ENCODE measurements at places on chromosomes 5 and 9.

DNA sequence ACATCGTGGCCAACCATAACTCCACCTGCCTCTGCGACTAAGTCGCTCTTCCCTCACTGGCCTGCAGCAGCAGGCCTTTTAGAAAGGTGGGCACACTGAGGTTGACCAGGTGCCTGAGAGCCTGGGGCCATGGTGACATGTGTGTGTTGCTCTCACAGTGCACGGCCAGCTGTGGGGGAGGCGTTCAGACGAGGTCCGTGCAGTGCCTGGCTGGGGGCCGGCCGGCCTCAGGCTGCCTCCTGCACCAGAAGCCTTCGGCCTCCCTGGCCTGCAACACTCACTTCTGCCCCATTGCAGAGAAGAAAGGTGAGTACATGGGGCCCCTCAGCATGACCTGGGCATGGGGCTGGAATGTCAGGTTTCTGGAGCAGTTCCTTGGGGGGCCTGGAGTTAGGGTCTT lies 104.5 kb upstream of the ICE1 start:
- H3K4me1 ChIP-seq, result no peaks in the 10 kb centered on the region
- no peaks in the 10 kb centered on the region for H3K27me3 ChIP-seq
- no peaks in the 10 kb centered on the region for H3K36me3 ChIP-seq
- H3K4me3 ChIP-seq, result no peak overlapping the region
- H3K27ac ChIP-seq, result no peak overlapping the region

- no peaks in the 10 kb centered on the region for H3K27me3 ChIP-seq
- no peaks in the 10 kb centered on the region for H3K4me1 ChIP-seq
- peak; percentile 64 for DNase-seq
- H3K27ac ChIP-seq, result no peak overlapping the region
- H3K4me3 ChIP-seq, result no peak overlapping the region
Observed at GRCh38 chr5:68922172-68922987, 171.4 kb upstream of the SLC30A5 start.

DNA sequence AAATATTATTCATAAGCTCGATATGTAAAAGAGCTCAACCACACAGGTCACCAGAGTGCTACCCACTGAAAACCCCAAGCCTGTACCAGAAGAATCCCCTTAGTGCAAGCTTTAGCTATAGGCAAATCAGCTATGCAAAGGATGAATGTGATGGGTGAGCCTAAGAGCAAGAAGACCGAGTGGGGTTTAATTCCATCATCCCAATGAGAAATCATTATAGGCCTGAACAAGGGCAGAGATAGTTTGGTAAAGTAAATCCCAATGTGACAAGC lies 21.8 kb downstream of the ELOVL7 start:
- no peak overlapping the region for H3K4me3 ChIP-seq
- no peak overlapping the region for H3K27ac ChIP-seq
- H3K36me3 ChIP-seq, result no peaks in the 10 kb centered on the region

GRCh38 chr9:13278023-13278367 lies 1.5 kb downstream of the MPDZ start:
- peaks cover 14% of the 10 kb centered on the region for H3K4me1 ChIP-seq
- no peaks in the 10 kb centered on the region for H3K27me3 ChIP-seq
- H3K27ac ChIP-seq, result peak overlapping the region; percentile 93
- DNase-seq, result no peak
- peak overlapping the region; percentile 64 for H3K4me3 ChIP-seq

DNA sequence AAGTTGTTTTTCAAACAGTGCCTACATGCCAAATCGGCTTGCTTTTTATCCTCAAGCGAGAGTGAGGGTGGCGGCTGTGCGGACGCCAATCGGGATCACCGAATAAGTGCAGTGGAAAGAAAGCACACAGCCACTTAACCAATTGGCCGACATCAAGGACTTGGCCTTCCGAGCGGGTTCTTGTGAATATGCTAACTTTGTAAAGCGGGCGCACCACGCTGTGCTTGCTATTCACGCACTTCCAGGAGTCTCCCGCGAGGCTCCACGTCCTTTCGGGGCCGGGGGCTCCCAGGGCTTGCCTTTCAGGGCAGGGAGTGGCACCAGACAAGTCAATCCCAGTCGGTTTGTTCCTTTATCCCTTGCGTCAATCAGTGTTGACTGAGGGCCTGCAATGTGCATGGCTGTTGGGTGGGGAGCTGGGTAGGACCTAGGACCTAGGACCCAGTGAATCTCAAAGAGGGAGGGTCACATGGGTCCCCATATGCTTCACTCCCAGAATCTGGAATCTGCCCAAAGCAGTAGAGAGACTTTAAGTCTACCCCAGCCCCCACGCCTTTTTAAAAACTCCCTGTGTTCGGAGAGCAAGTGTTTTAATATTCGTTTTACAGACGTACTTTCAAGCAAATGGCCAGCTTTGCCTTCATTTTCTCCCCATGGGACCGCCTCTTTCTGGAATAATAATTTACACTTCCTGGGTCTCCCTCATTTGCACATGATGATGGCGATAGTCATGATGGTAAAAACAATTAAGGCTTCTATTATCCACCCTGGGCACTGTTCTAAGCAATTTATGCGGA lies 2.0 kb upstream of the GCNT4 start:
- no peak for DNase-seq
- H3K4me1 ChIP-seq, result peaks cover 53% of the 10 kb centered on the region
- H3K36me3 ChIP-seq, result no peaks in the 10 kb centered on the region
- H3K27ac ChIP-seq, result peak overlapping the region; percentile 95
- no peaks in the 10 kb centered on the region for H3K27me3 ChIP-seq

DNA sequence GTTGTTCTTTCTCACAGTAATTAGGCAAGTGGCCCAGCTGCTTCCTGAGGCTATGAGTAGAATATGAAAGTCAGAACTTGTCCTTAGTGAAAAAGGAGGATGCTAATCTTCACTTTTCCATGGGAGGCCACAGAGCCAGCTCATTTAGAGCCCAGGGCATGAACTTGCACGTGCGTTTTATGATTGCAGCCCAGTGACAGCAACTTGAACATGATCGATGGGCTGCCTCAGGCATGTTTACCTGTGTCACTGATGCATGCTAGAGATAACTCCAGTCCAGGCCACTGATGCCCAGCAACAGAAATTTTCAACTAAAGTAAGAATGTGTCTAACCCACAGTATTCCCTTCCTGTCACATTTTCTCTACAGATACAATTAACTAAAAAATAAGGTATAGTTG lies 179.3 kb downstream of the CTNND2 start:
- H3K27ac ChIP-seq, result no peak overlapping the region
- H3K36me3 ChIP-seq, result no peaks in the 10 kb centered on the region
- no peaks in the 10 kb centered on the region for H3K27me3 ChIP-seq
- DNase-seq, result no peak
- H3K4me3 ChIP-seq, result no peak overlapping the region
- H3K4me1 ChIP-seq, result no peaks in the 10 kb centered on the region

DNA sequence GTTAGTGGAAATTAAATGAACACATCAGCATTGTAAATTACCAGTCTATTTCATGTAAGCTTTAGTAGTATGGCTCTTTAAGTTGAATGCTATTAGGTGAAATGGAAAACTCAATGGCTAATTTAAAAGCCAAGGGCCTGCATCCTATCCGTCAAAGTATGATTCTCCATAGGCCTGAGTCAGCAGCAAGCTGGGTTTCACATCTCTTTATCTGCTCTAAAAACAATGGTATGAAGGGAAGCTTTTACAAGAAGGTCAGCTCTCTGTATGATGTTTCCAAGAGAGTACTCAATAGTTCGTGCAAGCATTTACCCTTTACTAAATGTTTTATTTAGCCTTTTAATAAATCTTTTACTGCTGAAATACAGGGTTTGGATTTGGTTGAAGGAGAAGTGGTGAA lies 62.8 kb downstream of the MAP1B start:
- no peaks in the 10 kb centered on the region for H3K36me3 ChIP-seq
- H3K4me3 ChIP-seq, result no peak overlapping the region
- DNase-seq, result no peak
- no peak overlapping the region for H3K27ac ChIP-seq
- H3K27me3 ChIP-seq, result no peaks in the 10 kb centered on the region

DNA sequence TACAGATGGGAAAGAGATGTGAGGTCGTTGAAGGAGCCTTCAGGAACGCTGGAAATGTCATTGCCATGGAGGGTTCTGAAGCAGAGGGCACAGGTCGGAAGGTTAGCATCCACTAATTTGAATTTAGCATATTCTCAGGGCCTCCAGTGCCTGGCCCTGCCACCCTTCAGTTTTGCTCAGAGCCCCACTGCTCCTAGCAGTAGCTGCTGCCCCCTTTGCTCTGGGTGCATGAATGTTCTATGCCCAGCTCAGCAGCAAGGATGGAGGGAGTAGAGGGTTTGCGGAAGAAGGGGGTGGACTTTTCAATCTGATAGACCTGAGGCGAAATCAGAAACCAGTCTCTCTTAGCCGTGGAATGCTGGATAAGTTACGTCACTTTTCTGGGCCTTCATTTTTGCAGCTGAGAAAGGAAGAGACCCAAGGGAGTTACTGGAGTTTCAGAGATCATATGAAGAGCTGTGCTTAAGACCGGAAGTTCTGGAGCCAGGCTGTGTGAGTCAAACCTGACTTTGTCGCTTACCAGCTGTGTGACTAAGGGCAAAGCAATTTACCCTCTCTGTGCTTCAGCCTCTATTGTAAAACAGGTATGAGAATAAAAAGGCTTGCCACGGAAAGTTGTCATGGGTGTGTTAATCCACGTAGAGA lies 133.2 kb upstream of the PANK3 start:
- peaks cover 20% of the 10 kb centered on the region for H3K36me3 ChIP-seq
- no peak overlapping the region for H3K27ac ChIP-seq
- no peaks in the 10 kb centered on the region for H3K4me1 ChIP-seq
- DNase-seq, result no peak

- no peak overlapping the region for H3K4me3 ChIP-seq
- no peaks in the 10 kb centered on the region for H3K27me3 ChIP-seq
- no peaks in the 10 kb centered on the region for H3K36me3 ChIP-seq
Observed at GRCh38 chr9:116643691-116644090, 43.4 kb upstream of the TRIM32 start.

- H3K4me1 ChIP-seq, result no peaks in the 10 kb centered on the region
- no peak for DNase-seq
- H3K27me3 ChIP-seq, result no peaks in the 10 kb centered on the region
- H3K4me3 ChIP-seq, result no peak overlapping the region
- H3K27ac ChIP-seq, result no peak overlapping the region
Observed at GRCh38 chr5:81134566-81134965, 98.6 kb upstream of the CKMT2 start.

- H3K4me1 ChIP-seq, result no peaks in the 10 kb centered on the region
- H3K27ac ChIP-seq, result no peak overlapping the region
- no peaks in the 10 kb centered on the region for H3K36me3 ChIP-seq
- no peak overlapping the region for H3K4me3 ChIP-seq
- H3K27me3 ChIP-seq, result no peaks in the 10 kb centered on the region
- DNase-seq, result no peak
Observed at GRCh38 chr5:156021866-156022265, 305.1 kb upstream of the SGCD start.

- peaks cover 21% of the 10 kb centered on the region for H3K4me1 ChIP-seq
- no peak for DNase-seq
- H3K4me3 ChIP-seq, result peak within 1 kb of the TSS; percentile 99
- H3K27ac ChIP-seq, result peak within 1 kb of the TSS; percentile 80
- H3K36me3 ChIP-seq, result peaks cover 13% of the 10 kb centered on the region
Observed at GRCh38 chr5:442335-443238, at the start of gene EXOC3. TSS of gene EXOC3 (plus strand) at chr5:443176. CDS start at chr5:446206, 3,030 bp downstream.

DNA sequence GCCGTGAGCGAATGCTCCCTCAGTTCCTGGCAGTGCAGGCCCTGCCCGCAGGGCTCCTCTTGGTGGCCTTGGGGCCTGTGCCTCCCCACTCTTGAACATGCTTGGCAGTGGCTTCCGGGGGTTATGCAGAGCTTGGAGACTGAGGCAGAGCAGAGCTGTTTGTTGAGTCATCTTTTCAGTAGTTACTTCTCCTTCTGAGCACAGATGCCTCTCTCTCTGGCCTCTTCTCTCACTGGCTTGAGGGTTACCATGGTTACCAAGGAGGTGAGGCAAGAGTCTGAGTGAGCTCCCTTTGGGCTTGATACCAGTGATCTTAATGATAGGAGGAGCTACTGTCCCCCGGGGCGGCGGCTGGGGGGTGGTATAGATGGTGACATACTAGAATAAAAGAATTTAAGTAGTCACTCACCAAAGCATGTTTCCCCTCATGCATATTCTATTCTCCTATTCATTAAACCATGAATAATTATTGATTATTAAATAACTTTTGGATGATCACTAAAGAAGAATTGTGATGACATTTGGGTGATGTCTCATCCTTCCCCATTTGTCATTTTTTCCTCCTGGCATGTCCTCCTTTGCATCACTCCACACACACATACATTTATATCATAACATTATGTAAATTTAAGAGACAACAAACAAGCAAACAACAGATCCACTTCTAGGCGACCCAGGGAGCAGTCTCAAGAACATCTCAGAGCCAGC lies 111.1 kb downstream of the ARHGAP26 start:
- H3K4me1 ChIP-seq, result peaks cover 35% of the 10 kb centered on the region
- H3K27me3 ChIP-seq, result no peaks in the 10 kb centered on the region
- no peak overlapping the region for H3K27ac ChIP-seq

- H3K4me1 ChIP-seq, result peaks cover 23% of the 10 kb centered on the region
- no peaks in the 10 kb centered on the region for H3K36me3 ChIP-seq
- peak overlapping the region; percentile 28 for H3K27ac ChIP-seq
- no peaks in the 10 kb centered on the region for H3K27me3 ChIP-seq
- no peak for DNase-seq
Observed at GRCh38 chr5:14901462-14902051, 30.0 kb upstream of the ANKH start.

DNA sequence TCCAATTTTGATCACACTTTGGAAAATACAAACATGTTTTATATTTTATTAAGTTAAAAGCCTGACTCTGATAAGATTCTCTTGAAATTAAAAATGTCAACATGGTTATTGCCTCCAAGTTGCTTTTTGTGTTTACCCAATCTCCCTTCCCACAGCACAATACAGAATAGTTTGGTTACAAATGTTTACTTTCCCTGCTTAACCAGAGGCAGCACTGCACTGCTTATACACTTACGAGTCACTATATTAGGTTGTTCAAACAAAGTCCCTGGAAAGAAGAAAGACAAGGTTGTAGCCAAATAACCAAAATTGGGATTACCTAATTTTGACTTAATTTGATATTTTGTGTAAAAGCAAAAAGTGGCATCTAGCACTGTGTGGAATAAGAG lies 25.9 kb downstream of the SRFBP1 start:
- H3K4me3 ChIP-seq, result no peak overlapping the region
- peaks cover 3% of the 10 kb centered on the region for H3K4me1 ChIP-seq
- DNase-seq, result no peak
- H3K27ac ChIP-seq, result no peak overlapping the region
- H3K27me3 ChIP-seq, result no peaks in the 10 kb centered on the region

GRCh38 chr9:17532461-17532860 lies 46.4 kb upstream of the SH3GL2 start:
- H3K27ac ChIP-seq, result no peak overlapping the region
- H3K4me1 ChIP-seq, result no peaks in the 10 kb centered on the region
- DNase-seq, result peak; percentile 66
- H3K36me3 ChIP-seq, result no peaks in the 10 kb centered on the region

GRCh38 chr5:72046106-72046505 lies 61.2 kb upstream of the MAP1B start:
- no peak overlapping the region for H3K27ac ChIP-seq
- no peak for DNase-seq
- H3K27me3 ChIP-seq, result no peaks in the 10 kb centered on the region
- H3K4me3 ChIP-seq, result no peak overlapping the region
- no peaks in the 10 kb centered on the region for H3K4me1 ChIP-seq
